CMK (cell line): ENCODE measurements at places on chromosomes 5 and 9.

GRCh38 chr9:115289757-115290208 lies 171.8 kb upstream of the TNC start:
- DNase-seq, result no peak

- DNase-seq, result no peak
These were observed 432.4 kb downstream of the ACTL7B start for GRCh38 chr9:108423433-108423832.

GRCh38 chr9:120465685-120466407 lies 114.1 kb downstream of the CDK5RAP2 start:
- DNase-seq, result no peak

DNA sequence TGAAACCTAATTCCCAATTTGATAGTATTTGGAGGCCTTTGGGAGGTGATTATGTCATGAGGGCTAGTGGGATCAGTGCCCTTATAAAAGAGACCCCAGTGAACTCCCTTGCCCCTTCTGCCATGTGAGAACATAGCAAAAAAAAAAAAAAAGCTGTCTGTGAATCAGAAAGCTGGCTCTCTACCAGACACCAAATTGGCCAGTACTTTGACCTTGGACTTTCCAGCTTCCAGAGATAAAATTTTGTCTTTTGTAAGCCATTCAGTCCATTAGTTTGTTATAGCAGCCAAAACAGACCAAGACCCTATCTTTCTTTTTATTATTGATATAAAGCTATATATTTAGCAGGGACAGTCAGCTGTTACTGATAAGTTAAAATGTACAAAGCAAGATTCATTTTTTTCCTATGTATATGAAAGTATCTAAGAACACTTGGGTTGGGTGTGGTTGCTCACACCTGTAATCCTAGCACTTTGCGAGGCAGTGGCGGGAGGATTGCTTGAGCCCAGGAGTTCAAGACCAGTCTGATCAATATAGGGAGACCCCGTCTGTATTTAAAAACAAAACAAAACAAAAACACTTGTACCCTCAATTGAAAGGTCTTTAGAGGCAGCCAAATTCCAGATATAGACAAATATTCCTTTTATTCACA lies 8.1 kb upstream of the C5orf24 start:
- no peak for DNase-seq

DNA sequence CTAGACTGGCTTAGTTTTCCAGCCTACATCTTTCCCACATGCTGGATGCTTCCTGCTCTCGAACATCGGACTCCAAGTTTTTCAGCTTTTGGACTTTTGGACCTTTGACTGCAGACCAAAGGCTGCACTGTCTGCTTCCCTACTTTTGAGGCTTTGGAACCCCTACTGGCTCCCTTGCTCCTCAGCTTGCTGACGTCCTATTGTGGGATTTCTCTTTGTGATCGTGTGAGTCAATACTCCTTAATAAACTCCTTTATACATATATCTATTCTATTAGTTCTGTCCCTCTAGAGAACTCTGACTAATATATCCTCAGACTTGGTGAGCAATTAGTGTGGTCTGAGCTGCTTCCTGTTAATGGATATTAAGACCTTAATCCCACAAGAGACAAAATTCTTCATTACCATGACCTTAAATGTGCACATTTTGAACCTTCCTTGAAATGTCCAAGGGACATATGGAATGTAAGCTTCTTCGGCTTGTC lies 752.9 kb downstream of the CDH18 start:
- DNase-seq, result no peak

GRCh38 chr9:15521254-15521653 lies 10.5 kb upstream of the PSIP1 start:
- no peak for DNase-seq
